ENCODE measurements at places on chromosomes 2 and 18.

GRCh38 chr2:96531366-96531765 is 5.2 kb upstream of the ARID5A start:
- no peak for DNase-seq

GRCh38 chr2:181788897-181789555 is 102.5 kb upstream of the ITPRID2 start:
- no peak for DNase-seq

GRCh38 chr18:6947338-6948030 is 170.1 kb downstream of the LAMA1 start:
- no peak for DNase-seq

- no peak for DNase-seq
Measured at GRCh38 chr2:53787614-53788289, 908 bp downstream of the ERLEC1 start.

DNA sequence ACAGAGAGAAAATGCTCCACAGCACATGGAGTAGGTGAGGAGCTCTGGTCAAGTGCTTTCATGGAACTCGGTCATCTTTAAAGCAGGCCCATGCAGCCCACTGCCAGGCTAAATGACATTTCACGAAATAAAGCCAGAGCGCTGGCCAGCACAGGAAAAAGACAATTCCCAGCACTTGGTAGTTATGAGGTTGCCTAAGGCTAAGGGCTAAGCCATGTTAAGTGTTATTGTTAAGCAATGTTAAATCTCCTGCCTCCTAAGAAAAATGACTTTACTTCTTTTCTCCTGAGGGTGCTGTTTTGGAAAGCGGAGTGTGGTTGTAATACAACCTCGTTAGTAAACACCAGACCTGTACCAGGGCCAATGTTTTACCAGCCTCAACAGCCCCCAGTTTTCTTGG is 125.9 kb upstream of the NRP2 start:
- no peak for DNase-seq

- DNase-seq, result peak; percentile 55
Measured at GRCh38 chr2:156331572-156332283, 793 bp downstream of the NR4A2 start.

DNA sequence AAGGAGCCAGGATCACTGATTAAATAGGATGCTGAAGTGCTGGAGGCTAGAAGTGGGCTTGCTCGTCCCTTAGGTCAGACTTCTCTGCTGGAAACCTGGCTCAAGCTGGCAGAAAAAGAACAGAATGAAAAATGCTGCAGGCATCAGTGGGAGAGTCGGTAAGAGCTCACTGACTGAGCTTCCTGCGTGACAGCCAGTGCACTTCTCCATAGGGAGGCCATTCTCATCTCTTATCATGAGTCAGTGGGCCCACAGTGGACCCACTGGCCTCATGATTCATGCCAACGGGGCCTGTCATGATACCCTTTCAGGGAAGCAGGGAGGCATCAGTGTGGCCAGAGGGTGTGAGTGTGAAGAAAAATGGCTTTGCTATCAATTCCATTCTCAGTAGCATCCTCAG is 498.2 kb downstream of the PTPRM start:
- no peak for DNase-seq

- no peak for DNase-seq
Measured at GRCh38 chr2:145060876-145061275, 541.0 kb upstream of the ZEB2 start.

- no peak for DNase-seq
Measured at GRCh38 chr2:204361738-204362137, 183.5 kb upstream of the PARD3B start.

DNA sequence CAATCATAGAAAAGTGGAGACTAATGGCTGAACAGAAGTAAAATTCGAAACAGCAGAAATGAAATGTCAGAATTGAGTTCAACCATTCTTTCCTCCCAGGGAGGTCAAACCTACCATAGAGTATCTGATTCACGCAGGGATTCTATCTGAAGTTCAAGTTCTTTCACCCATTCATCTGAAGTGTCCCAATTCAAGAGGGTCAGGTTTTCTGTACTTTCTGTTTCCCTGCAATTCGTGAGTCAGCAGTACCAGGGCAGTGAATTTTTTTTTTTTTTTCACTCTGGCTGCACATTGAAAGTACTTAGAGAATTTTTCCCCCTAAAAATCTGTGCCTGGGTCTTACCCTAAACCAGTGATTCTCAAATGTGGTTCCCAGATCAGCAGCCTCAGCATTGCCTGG is 40.9 kb upstream of the CCDC88A start:
- no peak for DNase-seq

DNA sequence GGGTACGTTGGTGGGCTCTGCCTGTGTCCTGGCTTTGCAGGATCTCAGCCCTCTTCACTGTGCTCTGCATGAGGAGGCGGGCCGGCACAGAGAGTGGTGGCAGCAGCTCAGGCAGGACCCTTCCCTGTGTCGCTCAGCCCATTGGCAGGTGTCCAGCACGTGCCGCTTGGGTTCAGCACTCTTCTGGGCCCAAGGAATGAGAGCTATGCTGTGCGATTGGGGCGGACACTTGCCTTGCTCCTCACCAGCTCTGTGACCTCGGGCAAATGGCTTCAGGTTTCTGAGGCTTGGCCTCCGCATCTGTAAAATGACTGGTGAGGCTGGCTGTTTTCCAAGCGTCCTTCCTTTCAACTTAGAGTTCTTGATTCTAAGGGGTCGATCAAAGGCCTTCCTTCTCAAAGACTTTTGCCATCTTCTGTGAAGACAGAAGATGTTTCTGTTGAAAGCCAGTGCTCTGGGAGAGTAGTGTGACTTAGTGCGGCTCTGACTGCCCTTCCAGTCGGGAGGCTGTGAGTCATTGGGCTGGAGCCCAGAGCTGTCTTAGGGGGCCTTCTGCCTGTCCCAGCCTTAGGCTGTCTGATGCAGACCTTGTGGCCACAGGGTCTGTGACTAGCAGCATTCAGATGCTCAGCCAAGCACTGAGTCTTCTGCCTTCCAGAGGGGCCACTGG is 35.6 kb downstream of the GLI2 start:
- DNase-seq, result no peak

GRCh38 chr2:27736031-27736889 is 35.3 kb upstream of the MRPL33 start:
- no peak for DNase-seq

- DNase-seq, result no peak
Measured at GRCh38 chr18:75179819-75180600, 28.9 kb downstream of the PTGR3 start.

DNA sequence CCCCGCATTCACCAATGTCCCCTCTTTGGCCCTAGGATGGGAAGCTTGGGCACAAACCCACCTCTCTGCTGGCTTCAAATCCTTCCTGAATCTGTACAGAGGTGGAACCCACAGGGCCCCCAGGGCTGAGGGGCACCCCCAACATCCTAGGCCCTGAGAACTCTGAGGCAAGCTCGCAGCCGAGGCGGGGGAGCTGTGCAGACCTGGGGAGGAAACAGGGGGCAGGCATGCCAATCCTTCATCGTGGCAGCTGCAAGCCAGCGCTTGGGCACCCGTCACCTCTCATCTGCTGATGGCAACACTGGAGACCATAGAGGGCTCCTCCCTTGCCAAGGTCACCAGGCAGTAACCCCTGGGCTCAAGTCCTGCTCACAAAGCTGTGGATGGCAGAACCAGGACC is 10.8 kb downstream of the ECEL1 start:
- DNase-seq, result no peak

DNA sequence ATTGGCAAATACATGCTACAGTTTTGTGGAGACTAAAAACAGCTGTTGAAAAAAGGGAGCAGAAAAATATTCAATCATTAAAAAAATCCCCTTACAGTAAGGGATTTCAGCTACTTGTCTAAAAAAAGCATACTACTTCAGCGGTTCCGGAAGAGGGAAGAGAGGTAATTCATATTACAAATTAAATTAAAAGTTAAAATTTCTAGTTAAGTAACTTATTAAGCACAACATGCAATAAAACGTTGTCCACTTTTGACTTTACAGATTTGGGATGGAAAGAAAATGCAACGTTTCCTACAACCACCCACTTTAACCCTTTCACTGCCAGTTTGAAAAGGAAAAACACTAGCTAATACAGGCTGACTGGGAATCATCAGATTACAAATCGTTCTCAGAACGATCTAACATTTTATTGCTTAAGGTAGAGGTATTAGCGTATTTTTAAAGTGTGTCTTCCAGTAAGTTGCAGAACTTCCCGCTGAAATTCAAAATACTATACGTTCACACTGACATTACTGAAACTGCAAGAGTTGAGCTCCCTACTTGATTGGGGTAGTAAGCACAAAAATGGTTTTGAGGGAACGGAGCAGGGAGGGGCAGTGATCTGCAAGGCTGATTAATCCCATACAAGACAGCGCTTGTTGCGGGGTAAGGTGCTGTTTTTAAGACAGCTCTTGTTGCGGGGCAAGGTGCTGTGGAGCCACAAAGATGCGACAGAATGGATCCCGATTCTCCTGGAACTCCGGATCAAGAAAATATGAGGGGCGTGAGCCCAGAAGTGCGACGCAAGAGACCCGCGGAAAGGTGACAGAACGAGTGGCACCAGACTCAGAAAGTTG is 743 bp downstream of the HADHA start:
- DNase-seq, result peak; percentile 40

GRCh38 chr2:1872602-1873183 is 128.4 kb upstream of the PXDN start:
- no peak for DNase-seq

DNA sequence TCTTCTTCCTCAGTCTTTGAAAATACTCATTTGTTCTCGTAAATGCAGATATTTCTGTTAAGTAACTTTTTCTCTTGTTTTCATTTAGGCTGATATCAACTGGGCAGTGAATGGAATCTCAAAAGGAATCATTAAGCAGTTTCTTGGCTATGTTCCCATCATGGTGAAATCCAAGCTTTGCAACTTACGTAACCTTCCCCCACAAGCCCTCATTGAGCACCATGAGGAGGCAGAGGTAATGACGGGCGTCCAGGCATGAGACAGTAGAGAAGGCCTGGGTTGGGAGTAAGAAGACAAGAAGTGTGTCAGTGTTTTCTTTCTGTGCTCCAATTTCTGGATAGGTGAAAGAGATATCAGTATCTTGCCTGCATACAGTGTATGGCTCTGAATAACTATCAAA is 5.1 kb downstream of the POLR1B start:
- DNase-seq, result no peak

- no peak for DNase-seq
Measured at GRCh38 chr2:26187537-26188104, 14.7 kb downstream of the GAREM2 start.

- no peak for DNase-seq
Measured at GRCh38 chr2:9089831-9090230, 86.3 kb upstream of the MBOAT2 start.

DNA sequence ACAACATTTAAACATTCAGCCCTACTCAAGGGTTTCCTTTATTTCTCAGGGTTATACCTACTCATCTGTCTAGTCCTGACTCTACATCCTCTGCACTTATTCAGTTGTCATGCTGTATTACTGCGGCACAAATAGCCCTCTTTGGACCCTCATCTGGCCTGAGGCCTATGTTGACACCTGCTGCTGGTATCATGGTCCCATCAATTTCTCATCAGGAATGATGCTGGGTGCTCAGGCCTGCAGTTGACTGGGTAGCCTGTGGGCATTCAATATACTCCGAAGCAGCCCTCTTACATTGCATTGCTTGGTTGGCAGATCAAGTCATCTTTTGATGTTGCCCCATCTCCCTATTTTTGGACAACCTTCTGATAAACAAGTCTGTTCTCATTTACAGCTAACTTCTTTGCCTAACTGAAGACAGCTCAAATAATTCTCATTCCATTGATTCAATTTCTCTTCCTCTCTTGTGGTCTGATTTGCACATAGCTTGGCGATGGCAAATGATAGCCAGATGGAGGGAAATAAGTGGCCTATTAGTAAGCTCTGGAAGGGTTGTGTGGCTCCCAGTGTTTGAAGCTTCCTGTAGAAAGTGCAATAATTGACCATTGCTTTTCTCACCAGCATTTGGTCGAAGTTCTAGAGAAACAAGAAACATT is 19.1 kb upstream of the MC4R start:
- no peak for DNase-seq

- DNase-seq, result peak; percentile 83
Measured at GRCh38 chr2:64454386-64455332, 697 bp downstream of the LGALSL start.

DNA sequence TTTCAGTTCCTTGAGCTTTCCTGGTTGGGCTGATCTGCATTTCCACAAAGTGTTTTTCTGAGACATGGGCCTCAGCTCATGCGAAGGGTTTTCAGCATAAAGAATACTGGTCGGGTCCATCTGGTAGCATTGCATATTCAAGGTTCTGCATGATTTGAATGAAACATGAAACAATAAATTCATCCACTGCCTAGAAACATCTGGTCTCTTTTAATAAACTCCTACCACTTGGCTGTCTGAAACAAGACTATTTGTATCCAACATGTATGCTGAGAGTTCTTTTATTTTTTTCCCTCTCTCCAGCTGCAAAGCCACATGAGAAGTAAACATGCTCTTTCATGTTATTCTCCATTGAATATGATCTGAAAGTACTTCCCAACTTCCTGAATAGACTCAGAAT is 314.9 kb upstream of the SOX11 start:
- DNase-seq, result no peak

Measured in neural progenitor cell (in vitro differentiated cells).